A549 treated with GW870086 at 1 μM for 4 hours (cell line): ENCODE measurements at places on chromosomes 2 and 18. TPM values are rescaled to one million over a fixed set of nuclear protein-coding genes. Genes with fewer than 3 reads are reported as not detected.

LAMA1 gene
- 0.13 to 0.30 TPM (median 0.15 TPM) in 5 replicates for total RNA-seq

CHST9 gene
- total RNA-seq, result 0.03 TPM in 1 of 5 replicates, not detected in the others

HOXD13 gene
- 0.16 to 0.35 TPM (median 0.19 TPM) in 5 replicates for total RNA-seq

LCT gene
- total RNA-seq, result 0.02 to 0.07 TPM (median 0.03 TPM) in 5 replicates

STRADB gene
- total RNA-seq, result 19.4 to 29.2 TPM (median 23.7 TPM) in 5 replicates

FIGLA gene
- total RNA-seq, result not detected in 5 replicates

PRSS56 gene
- total RNA-seq, result 0.09 to 0.16 TPM (median 0.11 TPM) in 5 replicates

SLC39A6 gene
- total RNA-seq, result 36.6 to 50.4 TPM (median 50.3 TPM) in 5 replicates

MATN3 gene
- total RNA-seq, result 11.4 to 19.0 TPM (median 17.5 TPM) in 5 replicates
